ENCODE measurements at places on chromosomes 1 and 21.
A peak's percentile ranks its signal among the peaks of the same experiment; 100 is the strongest.

GRCh38 chr1:115082949-115083348 lies 6.4 kb downstream of the TSPAN2 start:
- DNase-seq, result no peak

GRCh38 chr1:152940614-152941013 lies 6.4 kb upstream of the SPRR5 start:
- DNase-seq, result no peak

DNA sequence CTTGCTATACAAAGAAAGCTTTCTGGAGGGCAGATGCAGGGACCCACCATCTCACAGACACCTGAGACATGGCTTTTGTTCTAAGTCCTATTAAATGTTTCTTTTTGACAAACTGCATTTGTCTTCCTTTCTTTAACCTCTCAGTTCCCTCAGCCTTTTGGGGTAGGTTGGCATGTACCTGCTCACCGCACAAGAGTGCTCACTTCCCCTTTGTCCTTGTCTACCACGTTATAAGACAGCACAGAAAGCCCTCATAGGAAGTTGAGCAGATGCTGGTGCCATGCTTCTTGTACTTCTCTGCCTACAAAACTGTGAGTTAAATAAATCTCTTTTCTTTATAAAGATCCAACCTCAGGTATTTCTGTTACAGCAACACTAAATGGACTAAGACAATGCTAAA lies 31.9 kb upstream of the RGS21 start:
- no peak for DNase-seq

DNA sequence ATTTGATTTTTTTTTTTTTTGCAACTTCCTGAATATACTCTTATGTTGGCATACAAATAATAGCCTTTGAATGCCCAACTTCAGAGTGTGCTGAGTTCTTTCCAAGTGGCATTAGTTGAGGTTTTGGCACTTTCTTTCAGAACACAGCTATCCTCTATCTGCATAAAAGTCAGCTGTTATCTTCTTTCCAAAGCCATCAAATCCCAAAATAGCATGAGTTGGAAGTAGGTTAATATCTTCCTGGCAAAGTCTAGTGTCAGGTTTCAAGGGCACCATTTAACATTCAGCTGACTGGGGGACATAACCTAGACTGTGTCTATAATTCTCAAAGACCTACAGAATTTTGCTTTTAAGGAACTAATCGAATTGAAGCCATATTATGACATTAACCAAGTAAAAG lies 223.9 kb downstream of the PLPP3 start:
- no peak for DNase-seq

DNA sequence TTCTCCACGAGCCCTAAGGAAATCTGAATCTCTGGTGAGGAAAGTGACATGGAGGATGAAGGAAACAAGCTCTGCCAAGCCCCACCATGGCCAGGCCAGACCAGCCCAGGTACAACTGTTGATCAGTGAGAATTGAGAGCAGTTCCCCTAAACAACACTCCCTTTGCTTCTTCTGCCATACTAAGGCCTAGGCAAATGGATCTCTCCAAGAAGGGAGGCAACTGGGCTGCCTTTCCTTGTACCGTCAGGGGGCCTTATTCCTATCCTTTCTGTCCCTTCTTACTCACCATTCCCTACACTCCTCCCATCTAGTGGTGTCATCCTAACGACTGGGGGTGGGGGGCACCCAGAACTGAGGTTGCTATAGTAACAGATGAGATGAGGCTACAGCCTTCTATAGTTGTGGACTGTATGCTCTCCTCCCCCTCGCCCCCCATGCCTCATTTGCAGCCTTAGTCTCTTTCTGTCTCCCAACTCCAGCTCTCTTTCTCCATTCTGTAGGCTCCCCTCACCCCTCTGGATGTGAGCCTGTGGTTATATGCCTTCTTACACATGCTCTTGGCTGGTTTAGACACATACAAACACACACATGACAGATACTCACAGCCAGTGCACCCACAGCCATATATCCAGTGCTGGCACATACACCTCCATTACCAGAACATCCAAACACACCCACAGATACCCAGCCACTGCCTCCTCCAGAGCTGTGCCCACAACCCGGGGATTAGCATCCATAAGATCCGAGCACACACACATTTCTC lies 3.6 kb downstream of the PEA15 start:
- no peak for DNase-seq

DNA sequence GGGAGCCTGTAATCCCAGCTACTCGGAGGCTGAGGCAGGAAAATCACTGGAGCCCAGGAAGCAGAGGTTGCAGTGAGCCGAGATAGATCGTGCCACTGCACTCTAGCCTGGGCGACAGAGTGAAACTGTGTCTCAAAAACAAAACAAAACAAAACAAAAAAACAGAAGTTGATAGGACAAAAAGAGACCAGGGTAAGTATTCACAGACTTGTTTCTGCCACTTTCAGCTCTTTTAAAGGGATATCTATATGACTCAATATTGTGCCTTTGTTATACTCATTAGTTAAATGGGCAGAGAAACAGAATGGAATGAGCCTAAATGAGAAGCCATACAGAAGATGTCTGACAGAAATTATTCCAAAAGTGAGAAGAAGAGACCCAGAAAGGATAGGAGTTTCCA lies 23.1 kb upstream of the ABL2 start:
- no peak for DNase-seq

- no peak for DNase-seq
These were observed 520 bp downstream of the TNFRSF18 start for GRCh38 chr1:1205769-1206375.

GRCh38 chr1:232622981-232623380 lies 7.0 kb downstream of the SIPA1L2 start:
- no peak for DNase-seq

DNA sequence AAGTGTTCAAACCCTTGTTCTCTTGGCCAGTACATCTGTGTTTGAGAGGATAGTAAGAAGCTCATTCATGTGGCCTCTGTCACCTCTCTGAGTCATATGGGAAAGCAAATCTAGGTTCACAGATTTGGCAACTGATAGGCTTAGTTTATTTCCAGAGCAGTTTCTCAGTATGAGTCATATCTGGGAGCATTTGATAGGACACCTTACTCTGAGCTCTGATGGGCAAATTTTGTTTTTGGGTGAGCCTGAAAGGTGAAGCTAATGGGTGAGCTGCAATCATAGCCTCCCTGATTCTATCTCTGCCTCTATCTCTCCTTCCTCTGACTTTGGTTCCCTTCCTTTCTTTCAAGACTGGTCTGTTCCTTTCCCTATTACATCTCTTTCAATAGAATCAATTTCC lies 134.4 kb downstream of the S1PR1 start:
- DNase-seq, result no peak

- peak; percentile 64 for DNase-seq
These were observed 2.3 kb downstream of the TTC24 start for GRCh38 chr1:156581661-156582387.

DNA sequence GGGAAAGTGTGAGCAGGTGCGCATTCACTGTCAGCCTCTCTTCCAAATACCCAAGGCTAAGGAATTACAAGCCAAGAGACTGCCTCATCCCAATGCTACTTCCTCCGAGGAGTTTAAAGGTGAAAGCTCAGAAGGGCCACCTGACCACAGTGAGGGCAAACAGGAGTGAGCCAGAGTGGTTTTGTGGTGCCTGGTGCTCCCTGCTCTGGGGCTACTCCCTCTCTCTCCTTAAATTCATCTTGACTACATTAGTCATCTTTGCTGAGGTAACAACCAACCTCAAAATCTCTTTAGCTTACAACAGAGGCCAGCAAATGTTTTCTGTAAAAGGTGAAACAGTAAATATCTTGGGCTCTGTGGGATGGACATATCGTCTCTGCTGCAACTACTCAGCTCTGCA lies 14.2 kb upstream of the ZBTB8A start:
- DNase-seq, result no peak

DNA sequence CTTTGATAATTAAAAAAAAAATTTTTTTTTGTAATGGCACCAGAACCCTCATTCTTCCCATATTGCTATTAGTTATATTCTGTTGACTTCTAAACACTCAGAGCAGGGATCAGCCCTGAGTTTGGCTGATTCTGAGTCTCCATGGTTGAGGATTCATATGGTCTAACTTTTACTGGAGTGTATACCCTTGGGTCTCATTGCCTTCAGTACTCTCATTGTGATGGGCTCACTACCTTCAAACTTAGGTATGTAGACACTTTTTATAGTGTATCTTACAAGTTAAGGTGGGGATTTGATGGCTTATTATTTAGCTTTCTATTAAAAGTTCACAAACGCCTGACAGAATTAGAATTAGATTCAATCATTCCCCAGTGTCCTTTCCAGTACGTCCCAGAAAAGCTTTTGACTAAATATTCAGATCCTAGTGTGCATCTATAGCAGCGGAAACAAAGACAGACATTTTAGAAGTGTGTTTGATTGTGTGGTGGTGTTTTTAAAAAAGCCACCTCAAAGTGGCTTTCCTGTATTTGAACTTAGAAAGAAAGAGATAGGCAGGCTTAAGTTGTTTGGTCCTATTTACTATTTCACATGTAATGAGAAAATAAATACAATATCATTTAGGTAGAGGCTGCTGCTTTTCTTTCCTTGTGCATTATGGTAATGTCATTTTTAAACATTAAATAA lies 1.4 kb downstream of the MACF1 start:
- DNase-seq, result no peak

- no peak for DNase-seq
These were observed 33.9 kb downstream of the SPSB1 start for GRCh38 chr1:9326596-9326995.

DNA sequence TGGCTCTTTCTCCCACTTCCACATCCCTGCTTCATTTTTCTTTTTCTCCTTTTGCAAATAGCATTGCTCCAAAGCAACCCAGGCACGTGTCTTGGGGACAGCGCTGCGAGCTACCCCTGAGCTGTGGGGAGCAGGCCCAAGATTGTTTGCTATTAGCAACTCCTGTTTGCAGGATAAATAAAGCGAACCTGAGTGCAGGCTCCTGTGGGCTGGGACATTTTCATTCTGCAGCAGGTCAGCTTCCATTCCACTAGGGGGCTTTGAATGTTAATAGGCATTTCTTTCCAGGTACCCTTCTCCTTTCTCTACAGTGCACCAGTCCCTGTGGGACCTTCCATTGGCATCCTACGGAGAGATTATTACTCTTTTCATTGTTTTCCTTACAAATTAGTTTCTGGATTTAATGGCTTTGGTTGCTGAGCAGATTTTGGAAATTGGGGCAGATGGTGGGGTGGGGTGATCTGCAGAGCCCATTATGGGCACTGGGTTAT lies 54.0 kb downstream of the OLFML3 start:
- DNase-seq, result no peak

Measured in activated naive CD8-positive, alpha-beta T cell treated with anti-CD3 and anti-CD28 coated beads, Interleukin-2, amount 50 U/mL, for 24 hours (primary cell).